Naive thymus-derived CD4-positive, alpha-beta T cell (primary cell): ENCODE measurements at places on chromosomes 6 and 20. TPM values are rescaled to one million over a fixed set of nuclear protein-coding genes. Genes with fewer than 3 reads are reported as not detected.

ZBP1 gene
- 14.1 and 14.2 TPM in 2 replicates for total RNA-seq

ANKRD66 gene
- not detected for total RNA-seq

CALHM5 gene
- not detected in 2 replicates for total RNA-seq

KHDRBS2 gene
- not detected in 2 replicates for total RNA-seq

CPXM1 gene
- 1.8 TPM for total RNA-seq

TFAP2A gene
- total RNA-seq, result not detected
